ENCODE measurements at places on chromosomes 1 and 21. TPM values are rescaled to one million over a fixed set of nuclear protein-coding genes. Genes with fewer than 3 reads are reported as not detected.

Gene DSCAM
- not detected for total RNA-seq

DNA sequence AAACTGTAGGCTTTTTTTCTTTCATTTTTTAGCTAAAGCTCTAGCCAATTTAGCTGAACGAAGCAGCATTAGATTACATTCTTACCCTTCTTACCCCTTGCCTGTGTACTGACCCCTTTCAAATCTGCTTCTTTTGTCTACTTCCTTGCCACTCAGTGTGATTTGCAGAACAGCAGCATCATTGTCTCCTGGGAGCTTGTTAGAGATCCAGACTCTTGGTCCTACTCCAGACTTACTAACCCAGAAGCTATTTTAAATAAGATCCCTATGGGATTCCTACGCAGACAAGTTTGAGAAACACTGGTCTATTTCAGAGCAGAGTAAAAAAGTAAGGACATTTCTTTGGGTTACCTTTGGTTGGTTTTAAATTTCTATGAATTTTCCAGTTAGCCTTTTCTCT is 13.8 kb downstream of the LRRC39 start:
- DNase-seq: no peak

DNA sequence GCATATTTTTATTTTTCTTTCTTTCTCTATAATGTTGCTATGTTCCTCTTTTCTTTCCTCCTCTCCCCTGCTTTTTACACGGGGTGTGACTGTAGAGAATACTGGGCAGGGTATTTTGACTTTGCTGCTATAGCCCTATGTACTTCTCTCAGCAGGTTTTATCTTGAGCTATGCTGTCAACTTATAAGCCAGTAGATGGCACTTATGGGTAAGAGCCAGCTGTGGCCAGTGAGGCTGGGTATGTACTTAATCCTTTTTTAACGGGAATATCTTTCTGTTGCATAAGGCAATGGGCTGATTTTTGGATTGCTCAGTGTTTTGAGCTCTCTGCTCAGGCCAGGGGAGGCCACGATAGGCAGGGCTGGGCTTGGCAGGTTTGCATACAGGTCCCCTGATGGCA is 99.0 kb downstream of the KCNK2 start:
- DNase-seq: no peak

DNA sequence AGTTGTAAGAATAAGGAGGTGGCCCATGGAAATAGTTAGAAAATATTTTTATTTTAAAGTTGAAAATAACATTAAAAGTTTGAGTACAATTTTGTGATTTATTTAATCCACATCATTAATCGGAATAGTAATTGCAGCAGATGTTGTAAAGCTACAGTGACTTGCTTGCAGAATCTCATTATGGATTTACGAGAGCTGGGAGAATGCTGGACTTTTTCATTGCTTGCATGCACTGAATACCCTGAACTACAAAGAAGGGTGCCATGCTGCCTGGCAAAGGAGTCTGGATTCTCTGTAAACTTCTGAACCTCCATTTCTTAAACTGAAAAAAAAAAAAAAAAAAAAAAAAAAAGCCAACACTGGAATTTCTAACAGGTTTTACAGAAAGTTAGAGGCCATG is 26.5 kb downstream of the WDR64 start:
- no peak for DNase-seq
